NT2/D1 (cell line): ENCODE measurements at places on chromosomes 4 and X.

GRCh38 chr4:67167849-67168248 lies 377.5 kb downstream of the CENPC start:
- DNase-seq: peak; percentile 9

- no peak for DNase-seq
Observed at GRCh38 chr4:150237110-150237872, 159.0 kb downstream of the DCLK2 start.

DNA sequence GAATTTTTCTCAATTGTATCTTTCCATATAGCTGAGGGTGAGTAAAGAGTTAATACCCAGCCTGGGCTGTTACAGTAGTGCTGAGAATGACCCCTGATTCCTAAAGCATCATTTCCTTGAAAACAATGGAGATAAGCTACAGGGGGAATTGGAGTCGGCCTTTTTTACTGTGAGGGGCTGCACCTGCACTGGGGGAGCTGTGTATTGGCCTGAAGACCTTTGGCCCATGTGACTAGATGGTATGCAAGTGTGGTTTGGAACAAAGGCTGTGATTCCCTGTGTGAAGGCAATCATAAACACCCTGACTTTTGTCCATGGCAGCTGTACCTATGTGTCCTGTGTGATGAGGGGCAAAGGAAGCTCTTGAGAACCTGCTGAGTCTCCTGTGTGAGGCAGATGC lies 124.0 kb upstream of the HPGD start:
- no peak for DNase-seq

DNA sequence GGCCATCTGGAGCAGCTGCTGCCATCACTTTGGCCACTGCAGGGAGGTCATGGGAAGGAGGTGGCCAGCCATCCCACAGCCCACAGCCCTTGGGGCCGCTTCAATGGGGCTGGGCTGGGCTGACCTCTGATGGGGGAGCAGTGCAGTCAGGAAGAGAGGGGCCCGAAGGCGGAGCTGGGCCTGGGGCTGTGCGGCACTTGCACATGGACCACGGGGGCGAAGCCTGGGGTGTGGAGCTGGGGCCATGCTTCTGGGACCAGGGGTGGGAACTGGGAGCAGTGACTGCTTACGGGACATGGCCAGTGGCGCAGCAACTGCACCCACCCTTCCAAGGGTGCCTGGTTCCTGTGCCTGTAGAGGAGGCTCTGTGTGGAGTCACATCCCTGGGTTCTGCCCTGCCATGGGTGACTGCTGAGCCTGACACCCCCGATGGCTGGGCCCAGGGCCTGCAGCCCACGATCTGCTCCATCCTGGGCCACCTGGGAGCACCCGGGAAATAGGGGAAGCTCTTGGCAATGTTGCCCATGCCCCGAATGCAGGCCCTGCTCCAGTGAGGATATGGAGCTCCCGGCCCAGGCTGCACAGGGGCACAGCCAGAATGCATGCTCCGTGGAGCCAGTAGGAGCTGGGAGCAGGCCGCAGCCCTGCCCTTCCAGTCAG lies 22.4 kb upstream of the SULT1B1 start:
- no peak for DNase-seq

- no peak for DNase-seq
Observed at GRCh38 chrX:12999422-12999821, 24.5 kb downstream of the TMSB4X start.

DNA sequence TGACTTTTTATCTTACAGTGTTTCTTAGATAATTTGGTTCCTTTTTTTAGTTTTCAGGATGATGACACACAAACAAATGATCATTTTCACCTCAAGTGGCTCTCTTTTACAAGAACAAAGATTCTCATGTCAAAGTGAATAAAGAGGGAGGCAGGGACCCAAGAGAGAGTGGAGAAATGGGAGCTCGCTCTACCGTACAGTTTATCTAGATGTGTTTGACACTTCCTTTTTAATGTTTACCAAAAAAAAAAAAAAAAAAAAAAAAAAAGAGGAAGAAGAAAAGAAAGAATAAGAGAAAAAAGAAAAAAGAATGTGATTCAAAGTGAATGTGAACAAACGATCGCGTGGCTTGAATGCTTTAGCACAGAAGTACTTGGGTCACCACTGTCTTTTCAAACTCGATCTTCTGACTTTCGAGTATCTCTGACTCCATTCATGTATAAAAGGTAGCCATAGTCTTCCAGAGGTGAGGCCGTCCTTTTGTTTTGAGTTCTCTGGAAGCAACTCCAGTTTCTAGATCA lies 75.6 kb upstream of the GRXCR1 start:
- DNase-seq: no peak

DNA sequence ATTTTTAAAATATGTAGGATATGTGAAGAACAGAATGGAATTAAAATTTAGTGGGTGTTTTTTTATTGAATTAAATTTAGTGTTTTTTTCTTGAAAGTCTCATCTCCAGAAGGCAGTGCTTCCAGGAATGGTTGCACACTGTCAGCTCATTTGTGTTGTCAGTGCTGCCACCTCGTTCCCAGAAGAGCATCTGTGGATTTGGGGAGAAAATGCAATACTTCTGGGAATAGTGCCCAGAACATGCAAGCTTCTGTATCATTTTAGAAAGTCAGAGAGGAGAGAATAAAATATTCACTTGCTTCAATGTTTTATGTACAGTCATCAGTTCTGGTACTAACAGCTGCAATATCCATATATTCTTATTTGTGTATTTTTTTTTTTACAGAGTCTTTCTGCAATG lies 608.8 kb downstream of the PCDH7 start:
- no peak for DNase-seq

DNA sequence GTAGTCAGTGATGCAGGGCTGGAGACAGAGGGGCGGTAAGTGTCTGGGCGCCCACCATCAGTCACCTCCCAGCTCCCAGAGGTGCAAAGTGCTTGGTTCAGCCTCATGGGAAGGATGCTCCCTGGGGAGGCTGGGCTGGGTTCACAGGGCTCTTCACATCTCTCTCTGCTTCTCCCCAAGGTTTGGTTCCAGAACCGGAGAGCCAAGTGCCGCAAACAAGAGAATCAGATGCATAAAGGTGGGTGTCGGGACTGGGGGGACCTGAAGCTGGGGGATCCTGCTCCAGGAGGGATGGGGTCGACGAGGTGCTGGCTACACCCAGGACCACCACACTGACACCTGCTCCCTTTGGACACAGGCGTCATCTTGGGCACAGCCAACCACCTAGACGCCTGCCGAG lies 10.1 kb downstream of the SHOX start:
- DNase-seq: no peak

GRCh38 chr4:165502916-165503907 lies 124.4 kb downstream of the CPE start:
- DNase-seq: no peak

DNA sequence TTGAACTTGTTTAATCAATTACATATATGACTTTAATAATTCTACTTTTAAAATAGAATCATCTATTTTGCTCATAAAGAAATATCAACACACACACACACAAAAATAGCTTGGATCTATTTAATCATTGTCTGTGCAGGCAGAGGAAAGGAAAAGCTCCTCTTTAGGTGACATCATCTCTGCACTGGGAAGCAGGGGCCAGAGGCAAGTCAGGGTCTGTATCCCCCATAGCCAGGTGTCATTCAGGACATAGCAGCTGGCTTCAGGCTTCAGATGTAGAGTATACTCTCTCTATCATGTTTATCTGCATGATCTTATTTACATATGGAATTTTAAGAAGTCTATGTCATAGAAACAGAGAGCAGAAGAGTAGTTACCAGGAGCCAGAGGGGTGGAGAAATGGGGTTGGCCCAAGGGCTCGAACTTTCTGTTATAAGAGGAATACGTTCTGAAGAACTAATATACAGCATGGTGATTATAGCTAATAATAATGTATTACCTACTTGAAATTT lies 110.4 kb upstream of the LDB2 start:
- no peak for DNase-seq

GRCh38 chr4:105780176-105780575 lies 71.6 kb downstream of the GSTCD start:
- no peak for DNase-seq

DNA sequence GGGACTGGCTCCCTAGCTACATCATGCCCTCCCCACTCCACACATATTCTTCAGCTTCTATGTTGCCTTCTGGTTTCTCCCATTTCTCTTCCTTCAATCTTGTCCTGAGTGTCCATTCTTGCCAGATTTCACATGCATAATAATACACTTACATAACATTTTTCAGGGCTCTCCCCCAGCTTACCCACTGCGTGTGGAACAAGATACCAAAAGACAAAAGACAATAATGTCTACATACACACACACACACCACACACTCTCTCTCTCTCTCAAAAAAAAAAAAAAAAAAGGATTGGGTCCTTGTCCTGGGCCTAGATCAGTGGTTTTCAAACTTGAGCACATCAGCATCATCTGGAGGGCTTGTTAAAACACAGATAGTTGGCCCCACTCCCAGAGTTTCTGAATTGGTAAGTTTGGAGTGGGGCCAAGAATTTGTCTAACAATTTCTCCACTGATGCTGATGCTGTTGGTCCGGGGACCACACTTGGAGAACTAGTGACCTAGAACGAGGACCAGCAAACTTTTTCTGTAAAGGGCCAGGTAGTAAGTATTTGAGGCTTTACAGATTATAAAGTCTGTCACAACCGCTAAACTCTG lies 6.5 kb upstream of the SMARCA1 start:
- no peak for DNase-seq

DNA sequence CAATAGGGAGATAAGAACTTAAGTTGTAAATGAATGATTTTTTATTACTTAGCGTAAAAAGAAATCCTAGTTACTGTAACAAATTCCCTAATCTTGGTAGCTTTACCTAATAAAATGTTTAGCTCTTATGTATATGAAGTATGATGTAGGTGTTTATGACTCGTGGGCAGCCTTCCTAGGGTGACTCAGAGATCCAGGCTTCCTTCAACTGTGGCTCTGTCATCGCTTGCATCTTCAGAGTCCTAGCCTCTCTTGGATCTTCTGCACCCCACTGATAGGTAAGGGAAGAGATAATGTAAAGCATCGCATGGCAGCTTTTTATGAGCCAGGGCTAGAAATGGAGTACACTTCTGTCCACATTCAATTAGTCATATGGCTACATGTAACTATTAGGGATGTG lies 165.6 kb upstream of the GLRA2 start:
- DNase-seq: no peak

GRCh38 chr4:108492816-108493595 lies 127.4 kb upstream of the RPL34 start:
- DNase-seq: peak; percentile 49
